Natural killer cell (primary cell): ENCODE measurements at places on chromosomes 7 and 10. TPM values are rescaled to one million over a fixed set of nuclear protein-coding genes. Genes with fewer than 3 reads are reported as not detected.

Gene ASIC3
- total RNA-seq, result 7.9 TPM

Gene CAMK1D
- total RNA-seq, result 44.2 TPM

Gene NRP1
- total RNA-seq, result 1.5 TPM

Gene ITGA8
- not detected for total RNA-seq

Gene STK31
- total RNA-seq, result 0.94 TPM

Gene NEBL
- not detected for total RNA-seq

Gene PLXDC2
- 16.9 TPM for total RNA-seq

Gene TUBB8
- total RNA-seq, result 0.89 TPM

Gene PAPOLB
- 0.14 TPM for total RNA-seq

Gene RASSF4
- total RNA-seq, result 104 TPM

Gene STAG3
- total RNA-seq, result 5.0 TPM

Gene MYH16
- not detected for total RNA-seq

Gene TMEM176B
- total RNA-seq, result not detected

Gene UFSP1
- 1.3 TPM for total RNA-seq

Gene BRI3
- total RNA-seq, result 97.1 TPM

Gene AOAH
- total RNA-seq, result 403 TPM

Gene SPDYE2
- total RNA-seq, result 0.25 TPM

Gene FANK1
- total RNA-seq, result not detected

DNA sequence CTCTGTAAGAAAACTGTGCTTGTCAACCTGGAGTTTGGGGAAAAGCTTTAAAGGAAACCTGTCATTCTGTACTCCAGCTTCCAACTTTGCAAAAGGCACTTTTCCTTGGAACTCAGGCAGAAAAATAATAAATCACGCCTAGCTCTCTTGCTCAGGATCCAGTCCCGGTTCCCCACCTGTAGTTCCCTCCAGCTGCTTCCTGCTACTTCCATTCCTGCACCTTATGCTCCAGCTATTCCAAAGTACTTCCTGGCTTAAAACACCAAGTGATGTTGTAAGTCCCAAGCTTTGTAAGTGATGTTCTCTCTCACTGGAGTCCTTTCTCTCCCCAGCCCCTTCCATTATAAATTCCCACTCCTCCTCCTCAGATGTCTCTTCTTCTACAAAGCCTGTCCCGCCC, 98.6 kb downstream of the GRM8 start:
- DNase-seq, result no peak

DNA sequence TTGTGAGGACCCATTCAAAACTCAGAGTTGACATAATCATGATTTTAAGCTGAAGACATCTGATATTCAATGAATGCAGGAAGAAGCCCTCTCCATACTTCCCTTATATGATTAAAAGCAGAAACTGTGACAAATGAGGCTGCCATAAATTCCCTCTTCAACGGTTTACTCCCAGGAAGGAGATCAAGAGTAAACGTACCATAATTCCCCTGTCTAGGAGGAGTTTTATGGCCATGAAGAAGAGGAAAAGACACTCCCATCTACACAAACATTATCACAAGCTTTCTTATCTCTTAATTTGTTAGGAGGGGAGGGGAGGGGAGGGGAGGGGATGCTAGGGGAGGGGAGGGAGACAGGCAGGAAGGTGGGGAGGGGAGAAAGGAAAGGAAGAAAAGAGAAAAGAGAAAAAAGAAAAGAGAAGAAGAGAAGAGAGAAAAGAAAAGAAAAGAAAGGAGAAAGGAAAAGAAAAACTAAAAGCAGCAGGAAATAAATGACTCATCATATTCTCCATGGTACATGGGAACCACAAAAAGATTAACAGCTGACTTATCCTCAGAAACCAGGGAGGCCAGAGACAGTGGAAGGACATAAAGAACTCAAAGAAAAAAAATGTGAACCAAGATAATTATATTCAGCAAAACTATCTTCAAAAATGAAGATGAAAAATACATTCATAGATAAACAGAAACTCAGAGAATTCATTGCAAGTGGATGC, 121.6 kb downstream of the ALOX5 start:
- no peak for DNase-seq

DNA sequence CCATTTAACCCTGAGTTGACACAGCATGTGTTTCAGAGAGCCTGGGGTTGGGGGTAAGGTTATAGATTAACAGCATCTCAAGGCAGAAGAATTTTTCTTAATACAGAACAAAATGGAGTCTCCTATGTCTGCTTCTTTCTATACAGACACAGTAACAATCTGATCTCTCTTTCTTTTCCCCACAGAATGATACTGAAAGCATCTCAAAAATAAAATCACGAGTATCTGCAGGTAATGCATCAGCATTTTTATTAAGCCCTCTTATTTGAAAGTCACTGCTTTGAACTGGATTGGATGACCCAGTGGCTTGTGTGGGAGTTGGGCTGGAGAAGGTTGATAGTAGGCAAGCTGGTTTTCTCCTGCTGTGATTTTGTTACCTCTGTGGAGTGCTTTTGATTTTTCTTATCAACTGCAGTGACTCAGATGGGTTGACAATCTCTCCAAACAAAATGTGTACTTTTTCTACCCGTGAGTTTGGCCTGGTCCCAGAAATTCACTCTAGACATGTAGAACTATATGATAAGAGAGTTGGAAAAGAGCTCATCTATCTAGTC, 253.5 kb upstream of the PRKCQ start:
- DNase-seq, result no peak

- DNase-seq, result no peak
Observed at GRCh38 chr10:78931321-78932053, 137.3 kb upstream of the ZMIZ1 start.

- DNase-seq, result no peak
Observed at GRCh38 chr7:93651603-93652159, 77.2 kb upstream of the CALCR start.

DNA sequence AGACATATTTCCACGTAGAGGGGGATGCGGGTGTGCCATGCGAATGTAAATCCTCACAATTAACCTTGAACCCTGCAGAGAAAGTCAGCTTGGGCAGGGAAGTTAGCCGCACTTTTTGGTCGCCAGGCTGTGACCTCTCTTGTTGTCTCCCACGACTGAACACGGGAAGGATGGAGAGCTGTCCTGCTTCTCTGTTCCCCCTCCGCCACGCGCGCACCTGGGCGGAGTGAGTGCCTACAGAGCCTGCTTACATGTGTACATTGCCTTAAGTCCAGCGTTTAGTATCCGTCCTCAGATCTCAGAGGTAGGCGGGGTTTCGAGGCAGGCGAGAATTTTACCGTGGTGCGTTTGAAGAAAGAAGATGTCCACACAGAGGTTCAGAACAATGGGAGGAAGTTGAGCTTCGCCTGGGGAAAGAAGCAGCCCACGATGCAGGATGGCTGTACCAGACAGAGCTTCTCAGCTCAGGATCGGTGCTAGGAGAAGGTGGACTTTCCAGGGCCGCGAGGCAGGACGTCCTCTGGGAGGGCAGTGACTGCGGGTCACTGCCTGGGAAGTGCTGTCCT, 482 bp upstream of the ERCC6 start:
- no peak for DNase-seq

- no peak for DNase-seq
Observed at GRCh38 chr7:92010215-92010614, 69.6 kb downstream of the AKAP9 start.

DNA sequence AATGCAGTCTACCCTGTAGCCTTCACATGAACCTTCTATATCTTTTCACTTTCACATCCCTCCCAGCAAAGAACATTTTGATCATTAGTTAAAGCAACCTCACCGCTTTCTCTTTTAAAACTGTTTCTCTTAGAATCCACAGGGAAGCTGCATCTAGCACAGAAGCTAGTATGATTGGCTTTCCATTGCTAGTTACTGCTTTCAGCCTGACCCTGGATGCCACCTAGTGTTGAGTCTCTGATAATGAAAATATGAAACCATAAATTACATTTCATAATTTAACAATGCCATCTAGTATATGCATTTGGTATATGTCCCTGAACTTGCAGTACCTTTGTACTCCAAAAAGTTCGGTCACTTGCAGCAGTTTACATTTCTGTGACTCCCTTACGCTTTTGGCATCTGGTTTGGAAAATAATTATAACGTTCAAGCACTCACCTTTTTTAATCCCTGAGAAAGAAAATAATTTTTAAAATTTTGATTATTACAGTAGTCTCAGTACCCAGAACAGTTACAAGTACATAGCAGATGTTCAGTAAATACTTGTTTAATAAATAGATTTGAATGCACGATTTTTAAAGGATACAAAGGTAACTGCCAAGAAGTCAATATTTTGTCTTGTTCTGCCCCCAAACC, 22.7 kb downstream of the CISD1 start:
- DNase-seq, result no peak

- no peak for DNase-seq
Observed at GRCh38 chr7:122827763-122828162, 58.5 kb downstream of the CADPS2 start.

DNA sequence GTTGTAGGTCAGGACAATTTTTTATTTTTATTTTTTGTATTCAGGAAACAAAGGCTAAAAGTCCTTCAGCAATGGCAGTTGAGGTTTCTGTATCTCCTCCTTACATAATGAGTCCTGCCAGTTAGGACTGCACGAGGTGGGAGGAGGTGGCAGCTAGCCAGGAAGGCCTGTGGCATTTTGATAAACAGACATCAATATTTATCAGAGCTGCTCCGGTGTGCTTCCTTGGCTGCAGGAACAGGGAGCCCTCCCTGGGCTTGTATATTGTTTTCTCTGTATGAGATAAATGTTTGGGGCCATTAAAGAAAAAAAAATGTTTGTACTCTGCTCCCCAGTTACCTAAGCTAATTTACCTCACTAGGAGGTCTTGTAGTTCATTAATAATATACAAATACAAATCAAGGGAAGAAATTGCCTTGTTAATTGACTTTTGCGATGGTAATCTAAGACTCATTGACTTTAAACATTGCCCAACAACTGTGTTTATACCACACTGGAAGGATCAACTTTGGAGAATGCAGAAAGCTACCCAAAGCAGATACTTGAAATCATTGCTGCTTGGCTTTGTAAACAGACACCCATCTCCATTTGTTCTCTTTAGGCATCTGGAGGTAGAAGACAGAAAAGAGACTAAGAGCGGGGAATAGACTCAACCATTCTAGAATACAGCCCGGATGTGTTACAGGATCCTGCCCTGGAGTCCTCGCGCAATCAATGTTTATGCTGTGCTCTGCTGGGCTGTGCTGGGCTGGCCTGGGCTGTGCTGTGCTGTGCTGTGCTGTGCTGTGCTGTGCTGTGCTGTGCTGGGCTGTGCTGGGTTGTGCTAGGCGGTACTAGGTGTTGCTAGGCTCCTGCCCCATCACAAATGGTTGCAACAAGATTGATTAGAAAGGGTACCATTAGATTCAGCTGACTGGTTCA, 36.5 kb upstream of the PDZD8 start:
- no peak for DNase-seq

GRCh38 chr10:16779384-16779915, 37.8 kb downstream of the RSU1 start:
- peak; percentile 65 for DNase-seq

- no peak for DNase-seq
Observed at GRCh38 chr7:89695241-89695640, 459.0 kb upstream of the STEAP1 start.

GRCh38 chr7:34236057-34236456, 330.7 kb downstream of the BMPER start:
- no peak for DNase-seq

DNA sequence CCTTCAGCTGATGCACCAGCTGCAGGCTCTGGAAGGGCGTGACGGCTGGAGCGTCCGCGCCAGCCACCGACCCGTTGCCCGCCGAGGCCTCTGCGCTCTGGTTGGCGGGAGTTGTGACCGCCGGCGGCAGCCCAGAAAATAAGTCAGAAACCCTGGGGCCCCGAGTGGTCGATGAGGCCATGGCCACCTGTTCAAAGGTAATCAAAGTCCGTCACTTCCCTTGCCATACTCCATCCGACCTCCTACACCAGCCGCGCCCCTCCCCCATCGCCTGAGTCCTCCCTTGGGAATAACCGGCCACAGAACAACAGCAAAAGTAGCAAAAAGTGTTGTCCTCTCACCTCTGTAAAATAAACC, 406 bp downstream of the PRLHR start:
- DNase-seq, result no peak

- DNase-seq, result no peak
Observed at GRCh38 chr10:100739517-100740368, 5.6 kb upstream of the PAX2 start.

DNA sequence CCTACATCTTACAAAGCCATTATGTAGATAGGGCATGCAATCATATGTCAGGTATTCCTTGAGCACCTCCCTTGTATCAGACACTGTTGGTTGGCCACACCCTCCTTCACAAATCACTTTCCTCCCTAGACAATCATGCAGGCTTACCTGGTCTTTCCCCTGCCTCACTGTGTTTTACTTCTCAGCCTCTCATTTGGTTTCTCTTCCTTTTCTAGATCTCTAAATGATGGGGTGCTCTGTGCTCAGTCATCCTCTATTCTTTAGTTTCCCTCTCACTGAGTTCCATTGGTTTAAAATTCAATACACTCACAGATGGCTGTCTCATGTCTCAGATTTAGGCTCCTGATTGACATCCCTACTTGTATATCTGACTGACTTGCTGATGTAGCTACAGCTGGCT, 31.4 kb downstream of the ANK3 start:
- no peak for DNase-seq

DNA sequence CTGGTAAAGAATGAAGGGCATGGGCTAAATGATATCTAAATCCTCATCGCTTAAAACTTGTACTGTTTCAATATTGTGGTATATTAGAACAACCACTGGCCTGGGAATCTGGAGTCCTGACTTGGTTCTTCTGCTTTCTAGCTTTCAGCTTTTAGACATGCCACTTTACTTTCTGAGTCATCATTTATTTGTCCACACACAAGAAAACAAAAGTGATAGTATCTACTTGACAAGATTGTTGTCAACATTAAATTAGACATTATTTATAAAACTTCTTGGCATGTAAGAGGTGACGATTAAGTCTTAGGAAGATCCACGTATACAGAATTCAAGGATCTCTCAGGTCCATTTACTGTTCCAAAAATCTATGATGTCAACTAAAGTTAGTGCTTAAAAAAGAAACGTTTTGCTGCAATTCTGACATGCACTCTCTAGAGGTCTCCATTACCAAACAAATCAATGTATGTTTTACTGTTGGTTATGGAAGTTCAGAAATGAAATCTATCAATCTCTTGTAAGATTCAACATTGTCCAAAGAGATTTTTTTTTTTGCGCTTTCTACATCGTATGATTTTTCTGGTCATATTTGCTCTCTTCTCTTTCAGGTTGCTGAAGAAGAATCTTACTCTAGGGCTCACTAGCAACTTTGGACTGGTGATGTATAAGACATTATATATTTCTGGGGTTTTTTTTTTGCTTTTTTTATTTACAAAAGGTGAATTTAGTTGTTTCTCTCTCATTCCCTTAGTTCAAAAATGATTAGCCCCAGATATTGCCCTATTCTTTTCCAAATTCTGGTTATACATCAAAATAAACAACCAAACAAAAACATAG, 53.6 kb upstream of the DYNC1I1 start:
- no peak for DNase-seq
